NCI-H69 (cell line): ENCODE measurements at places on chromosomes 1 and 21.

- no peak for DNase-seq
Measured at GRCh38 chr1:147628441-147628840, 41.9 kb downstream of the ACP6 start.

DNA sequence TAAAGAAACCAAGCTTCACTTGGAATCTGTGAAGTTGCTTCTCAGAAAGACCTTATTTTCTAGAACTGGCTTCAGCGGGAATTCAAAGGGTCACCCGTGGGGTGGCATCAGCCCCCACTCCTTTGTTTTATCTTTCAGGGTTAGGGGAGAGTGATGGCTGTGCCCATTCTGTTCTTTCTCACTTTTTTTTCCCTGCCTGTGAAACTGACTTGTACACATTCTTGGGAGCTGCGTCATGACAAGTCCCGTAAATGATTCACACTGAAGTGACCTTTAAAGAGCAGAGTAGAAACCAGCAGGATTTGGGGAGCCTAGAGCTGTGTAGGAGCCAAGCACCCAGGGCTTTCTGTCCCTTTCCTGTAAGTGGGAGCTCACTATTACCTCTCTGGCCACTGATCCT lies 43.8 kb downstream of the SLC44A3 start:
- DNase-seq, result no peak

GRCh38 chr1:239178961-239179360 lies 207.4 kb upstream of the CHRM3 start:
- no peak for DNase-seq

- peak; percentile 83 for DNase-seq
Measured at GRCh38 chr1:238088560-238089290, 198.0 kb upstream of the ZP4 start.

- no peak for DNase-seq
Measured at GRCh38 chr1:116320874-116321273, 52.2 kb upstream of the ATP1A1 start.

DNA sequence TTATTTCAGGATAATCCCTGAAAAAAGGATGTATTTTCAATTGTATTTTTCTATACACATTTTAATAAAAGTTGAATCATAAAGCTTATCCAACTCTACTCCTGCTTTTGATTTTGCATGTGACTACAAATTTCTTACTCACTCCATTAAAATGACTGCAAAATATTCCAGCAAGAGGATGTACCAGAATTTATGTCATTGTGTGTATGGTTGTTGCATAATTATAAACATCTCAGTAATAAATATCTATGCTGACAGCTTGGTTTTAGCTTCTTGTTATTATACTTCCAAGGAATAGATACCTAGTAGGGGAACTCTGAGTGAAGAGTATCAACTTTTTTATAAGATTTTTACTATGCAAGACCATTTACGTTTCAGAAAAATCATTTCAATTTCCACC lies 463.2 kb upstream of the RUNX1 start:
- DNase-seq, result no peak

- DNase-seq, result peak; percentile 88
Measured at GRCh38 chr1:212291505-212292134, 6.4 kb downstream of the PPP2R5A start.

GRCh38 chr1:170126696-170127095 lies 19.1 kb upstream of the NTMT2 start:
- no peak for DNase-seq

DNA sequence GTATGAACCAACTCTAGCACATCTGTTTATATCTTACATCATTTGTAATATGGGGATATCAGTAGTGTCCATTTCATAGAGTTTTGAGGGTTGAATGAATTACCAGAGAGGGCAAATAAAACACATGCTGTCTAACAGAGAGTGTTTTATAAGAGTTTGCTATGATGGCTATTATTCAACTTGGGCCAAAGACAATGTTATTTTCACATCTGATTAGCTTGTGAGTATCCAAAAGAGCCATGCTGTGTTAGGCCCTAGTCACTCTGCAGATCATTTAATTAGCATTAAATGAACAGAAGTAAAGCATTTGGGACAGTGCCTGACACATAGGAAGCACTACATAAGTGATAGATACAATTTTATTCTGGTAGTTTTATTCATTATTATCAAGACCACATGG lies 4.2 kb upstream of the RNF11 start:
- no peak for DNase-seq

- DNase-seq, result no peak
Measured at GRCh38 chr1:149978547-149979023, 31.9 kb downstream of the OTUD7B start.

DNA sequence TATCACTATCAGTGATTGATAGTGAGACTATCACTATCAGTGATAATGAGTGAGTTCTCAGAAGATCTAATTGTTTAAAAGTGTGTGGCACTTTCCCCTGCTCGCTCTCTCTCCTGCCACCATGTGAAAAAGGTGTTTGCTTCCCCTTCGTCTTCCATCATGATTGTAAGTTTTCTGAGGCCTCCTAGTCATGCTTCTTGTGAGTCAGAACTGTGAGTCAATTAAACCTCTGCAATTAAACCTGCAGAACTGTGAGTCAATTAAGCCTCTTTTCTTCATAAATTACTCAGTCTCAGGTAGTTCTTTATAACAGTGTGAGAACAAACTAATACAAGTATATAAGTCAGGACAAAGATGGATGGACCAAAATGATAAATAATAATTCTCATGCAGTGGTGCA lies 7.0 kb upstream of the IL23R start:
- no peak for DNase-seq
